ENCODE measurements at places on chromosomes 7 and 10.

- no peak for DNase-seq
Measured at GRCh38 chr7:44398953-44399574, 73.7 kb upstream of the CAMK2B start.

- DNase-seq = no peak
Measured at GRCh38 chr7:25117226-25118047, 7.6 kb downstream of the CYCS start.

DNA sequence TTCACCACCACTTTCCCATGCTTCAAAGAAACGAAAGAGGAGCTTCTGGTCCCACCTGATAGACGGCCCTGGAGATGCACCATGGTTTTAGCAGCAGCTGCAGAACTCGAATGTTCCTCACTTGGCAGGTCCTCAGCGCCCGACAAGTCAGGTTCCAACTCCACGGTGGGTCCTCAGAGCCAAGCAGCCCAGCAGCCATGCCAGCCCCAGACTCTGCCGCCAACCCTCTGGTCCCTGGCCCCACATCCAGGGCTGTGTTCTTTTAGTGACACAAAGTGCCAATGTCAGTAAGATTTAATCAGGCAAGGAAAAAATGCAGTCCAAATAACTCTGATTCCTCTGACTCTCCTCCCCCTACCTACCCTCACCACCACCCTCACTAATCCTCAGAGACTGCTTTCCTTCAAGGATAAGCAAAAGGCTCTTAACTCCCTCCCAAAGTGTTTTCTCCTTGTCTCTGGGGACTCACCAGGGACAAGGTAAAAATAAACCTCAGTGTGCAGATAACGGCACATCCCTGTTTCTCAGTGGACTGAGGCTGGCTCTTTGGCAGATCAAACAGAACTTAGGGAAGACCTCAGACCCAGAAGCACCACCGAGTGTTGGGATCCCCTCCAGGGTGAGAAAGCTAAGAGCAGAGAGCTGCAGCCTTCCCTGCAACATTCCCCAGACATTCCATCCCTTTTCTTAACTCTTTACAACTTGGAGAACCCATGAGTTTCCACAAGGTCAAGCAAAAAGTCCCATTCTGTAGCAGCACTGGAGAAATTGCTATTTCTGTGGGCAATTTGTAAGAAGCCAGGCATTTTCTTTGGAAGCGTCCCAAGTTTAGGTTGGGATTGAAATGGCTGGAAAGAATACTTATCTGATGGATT lies 358.9 kb downstream of the FRMD4A start:
- no peak for DNase-seq

DNA sequence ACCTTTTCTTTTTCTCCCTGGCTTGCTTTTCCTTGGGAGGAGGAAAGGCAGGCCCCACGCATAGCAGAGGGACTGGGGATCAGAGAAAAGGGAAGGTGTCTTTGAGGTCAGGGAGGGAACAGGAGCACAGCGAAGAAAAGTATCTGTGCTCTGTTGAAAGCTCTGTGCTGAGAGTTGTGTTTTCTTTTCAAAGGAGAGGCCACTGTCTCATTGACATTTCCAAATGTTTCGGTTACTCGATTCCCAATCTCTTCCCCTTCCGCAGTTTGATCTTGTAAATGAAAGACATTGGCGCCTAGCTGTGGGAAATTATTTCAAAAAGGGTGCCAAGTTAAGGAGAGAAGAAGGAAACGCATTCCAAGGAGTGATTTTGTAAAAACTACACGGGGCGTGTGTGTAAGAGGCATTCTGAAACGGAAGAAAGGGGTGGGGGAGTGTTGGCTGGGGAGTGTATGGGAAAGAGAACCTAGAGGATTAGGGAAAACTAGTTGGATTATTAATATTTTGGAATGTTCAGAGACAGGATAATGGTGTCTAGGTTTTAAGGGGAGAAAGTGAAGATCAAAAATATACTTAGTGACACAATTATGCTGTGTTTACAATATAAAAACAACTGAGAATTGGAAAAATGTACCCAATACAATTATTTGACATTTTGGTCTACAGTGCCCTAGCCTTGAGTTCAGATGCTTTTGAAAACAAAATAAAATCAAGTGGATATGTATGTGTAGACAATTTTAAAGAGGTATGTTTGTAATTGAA lies 708 bp downstream of the KLHDC10 start:
- DNase-seq = no peak

DNA sequence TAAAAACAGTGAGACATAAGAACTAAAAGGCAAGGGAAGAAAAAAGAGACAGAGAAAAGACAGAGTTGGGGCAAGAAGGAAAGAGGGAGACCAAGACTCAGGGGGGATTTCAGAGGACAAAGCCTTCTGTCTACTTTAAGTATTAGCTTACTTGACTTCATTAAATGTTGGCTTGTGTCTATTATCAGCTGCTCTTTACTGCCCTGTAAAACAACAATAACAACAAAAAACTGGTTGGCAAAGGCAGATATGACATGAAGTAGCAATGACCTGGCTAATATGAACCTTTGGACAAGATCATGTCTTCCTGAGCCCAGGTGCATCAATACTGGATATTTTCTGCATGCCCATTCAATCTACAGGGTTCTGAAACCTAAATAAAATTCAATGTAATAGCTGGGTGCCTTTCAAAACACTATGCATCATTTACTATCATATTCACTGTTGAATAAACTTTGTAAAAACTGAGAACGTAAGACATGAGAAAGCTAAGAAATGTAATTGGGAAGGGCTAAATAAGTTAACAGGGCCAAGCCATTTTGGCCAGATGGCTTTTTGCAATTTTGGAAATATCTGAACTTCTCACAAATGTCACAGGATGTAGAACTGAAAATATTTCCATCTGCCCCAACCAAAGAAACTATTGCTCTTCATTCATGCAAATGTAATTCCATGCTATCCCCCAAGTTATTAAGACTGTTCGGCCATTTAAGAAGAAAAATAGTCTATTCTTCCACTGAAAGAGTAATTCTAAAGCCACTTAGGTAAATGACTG lies 49.4 kb downstream of the LRRN3 start:
- DNase-seq = no peak

GRCh38 chr10:49841615-49842332 lies 79.7 kb upstream of the OGDHL start:
- DNase-seq = no peak

GRCh38 chr10:50658165-50658564 lies 34.4 kb upstream of the SGMS1 start:
- no peak for DNase-seq

DNA sequence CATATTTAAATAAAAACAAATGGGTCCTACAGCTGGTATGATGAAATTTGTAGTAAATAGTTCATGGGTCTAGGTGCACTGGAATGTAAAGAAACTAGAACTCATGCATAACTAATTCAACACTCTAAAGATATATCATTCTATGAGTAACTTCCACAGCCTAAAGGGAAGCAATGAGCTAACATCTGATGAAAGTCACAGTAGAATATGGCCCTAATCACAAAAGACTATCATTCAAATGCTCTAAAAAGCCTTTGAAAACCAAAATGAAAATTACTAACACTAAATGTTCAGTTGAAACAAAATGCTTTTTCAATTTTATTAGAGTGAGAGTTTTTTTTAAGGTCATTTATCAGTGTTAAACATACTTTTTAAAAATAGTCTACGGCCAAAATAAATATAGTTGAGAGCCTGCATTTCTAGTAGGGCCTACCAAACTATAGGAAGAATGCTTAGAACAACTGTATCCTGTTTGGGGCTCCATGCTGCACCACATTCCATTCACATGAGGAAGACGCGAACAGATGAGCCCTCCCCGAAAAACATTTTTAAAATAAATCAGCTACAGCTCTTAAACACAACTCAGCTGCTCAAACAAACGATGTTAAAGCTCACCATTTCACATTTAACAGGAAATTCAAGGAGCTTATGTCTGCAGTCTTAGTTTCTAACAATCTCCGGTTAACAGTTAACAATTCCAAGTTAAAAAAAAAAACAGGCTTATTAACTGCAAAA lies 134.5 kb downstream of the NRBF2 start:
- no peak for DNase-seq

DNA sequence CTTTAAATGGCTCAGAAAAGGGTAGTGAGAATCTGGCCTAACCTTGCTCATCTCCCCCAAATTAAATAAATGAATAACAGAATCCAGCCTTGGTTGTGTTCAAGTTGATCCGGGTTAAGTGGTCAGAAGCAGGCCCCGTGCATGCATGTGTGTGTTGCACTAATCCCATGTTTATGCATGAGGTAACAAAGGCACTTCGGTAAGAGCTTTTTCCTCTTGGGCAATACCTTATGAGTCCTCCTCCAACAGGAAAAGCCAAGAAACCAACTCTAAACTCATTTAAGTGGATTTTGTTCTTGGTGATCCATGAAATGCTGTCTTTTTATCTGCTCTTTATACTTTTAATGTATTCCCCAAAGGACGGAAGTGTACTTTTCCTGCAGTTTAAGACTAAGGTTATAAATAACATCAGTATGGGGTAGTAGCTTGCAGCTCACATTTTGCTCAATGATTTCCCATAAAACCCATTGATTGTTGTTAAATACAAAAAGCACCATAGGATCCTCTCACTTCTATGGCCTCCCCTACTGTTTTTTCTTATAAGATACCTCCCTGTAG lies 104.9 kb upstream of the YAE1 start:
- DNase-seq = no peak

GRCh38 chr10:72069751-72070526 lies 18.4 kb downstream of the SPOCK2 start:
- DNase-seq = no peak

GRCh38 chr7:27586825-27587224 lies 75.9 kb downstream of the HIBADH start:
- no peak for DNase-seq

- no peak for DNase-seq
Measured at GRCh38 chr10:96863922-96864543, 31.9 kb downstream of the LCOR start.

GRCh38 chr7:50729962-50730361 lies 52.7 kb downstream of the GRB10 start:
- DNase-seq = no peak

- DNase-seq = no peak
Measured at GRCh38 chr10:10798102-10798863, 219.4 kb upstream of the CELF2 start.

- no peak for DNase-seq
Measured at GRCh38 chr7:105306298-105306748, 82.4 kb downstream of the SRPK2 start.

DNA sequence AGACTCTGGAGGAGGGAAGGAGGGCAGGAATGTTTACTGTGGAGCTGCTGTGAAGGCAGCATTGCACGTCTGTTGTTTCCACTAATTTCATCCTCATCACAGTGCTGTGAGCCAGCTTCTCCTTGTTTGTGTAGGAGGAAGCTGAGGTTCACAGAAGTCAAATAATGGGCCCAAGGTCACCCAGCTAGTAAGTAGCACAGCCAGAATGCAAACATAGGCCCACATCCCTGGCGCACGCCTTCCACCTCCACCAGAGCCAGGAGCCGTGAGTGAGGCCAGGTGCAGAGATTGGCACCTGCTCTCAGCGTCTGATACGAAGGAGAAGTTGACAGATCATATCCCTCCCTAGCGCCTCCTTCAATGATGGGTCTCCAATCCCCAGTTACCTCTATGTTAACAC lies 93.6 kb downstream of the HTR5A start:
- no peak for DNase-seq

DNA sequence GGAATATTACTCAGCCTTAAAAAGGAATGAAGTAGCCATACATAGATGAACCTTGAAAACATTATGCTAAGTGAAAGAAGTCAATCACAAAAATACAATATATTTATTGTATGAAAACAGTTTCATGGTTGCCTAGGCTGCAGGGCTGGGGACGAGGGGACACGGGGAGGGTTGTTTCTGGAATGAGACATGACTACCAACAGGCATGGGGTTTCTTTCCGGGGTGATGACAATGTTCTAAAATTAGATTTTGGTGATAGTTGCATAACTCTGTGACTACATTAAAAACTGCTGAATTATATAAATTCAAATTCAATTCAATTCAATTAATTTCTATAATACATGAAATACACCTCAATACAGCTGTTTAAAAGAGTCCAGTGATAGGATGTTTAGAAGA lies 88.0 kb downstream of the ARHGAP22 start:
- DNase-seq = no peak

DNA sequence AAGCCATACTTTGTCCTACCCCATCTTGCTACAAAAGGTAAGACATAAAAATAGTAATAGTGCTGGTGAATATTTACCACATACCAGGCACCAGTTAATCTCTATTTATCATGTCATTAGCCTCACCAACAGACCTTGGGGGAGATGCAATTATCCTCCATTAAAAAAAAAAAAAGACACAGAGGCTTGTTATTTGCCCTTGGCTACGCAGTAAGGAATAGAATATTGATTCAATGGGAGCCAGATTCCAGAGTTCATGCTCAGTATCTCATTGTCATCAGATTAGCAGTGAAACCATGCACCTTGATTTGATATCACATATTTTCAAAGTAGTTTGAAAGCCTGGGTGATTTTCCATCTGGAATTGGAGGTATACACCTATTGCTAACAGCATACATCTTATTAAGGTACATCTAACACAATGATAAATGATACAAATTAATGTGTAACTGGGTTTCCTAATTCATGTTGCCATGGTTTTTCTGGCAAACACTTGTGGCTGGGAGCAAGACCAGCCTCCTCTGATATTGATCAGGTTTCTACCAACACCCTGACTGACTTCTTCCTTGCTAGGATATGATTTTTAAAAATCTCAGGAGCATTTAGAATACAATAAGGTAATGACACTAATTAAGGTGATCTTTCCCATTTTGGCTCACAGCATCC lies 67.1 kb upstream of the PRR15 start:
- no peak for DNase-seq

DNA sequence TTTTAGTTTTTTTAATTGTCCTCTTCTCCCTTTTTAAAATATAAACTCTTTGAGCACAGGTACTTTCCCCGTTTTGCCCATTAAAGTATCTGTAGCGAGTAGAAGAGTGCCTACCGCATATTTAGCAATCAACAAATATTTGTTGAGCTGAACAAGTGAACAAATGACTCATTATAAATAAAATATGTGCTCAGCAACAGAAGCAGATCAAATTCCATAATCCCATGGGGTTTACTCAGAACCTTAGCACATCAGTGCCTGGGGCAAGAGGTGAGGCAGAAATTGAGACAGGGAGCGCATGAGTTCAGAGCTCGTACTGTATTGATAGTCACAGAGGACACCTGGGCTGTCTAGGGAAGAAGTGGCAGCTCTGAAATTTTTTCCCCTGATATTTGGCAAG lies 161.0 kb downstream of the SEM1 start:
- DNase-seq = no peak

DNA sequence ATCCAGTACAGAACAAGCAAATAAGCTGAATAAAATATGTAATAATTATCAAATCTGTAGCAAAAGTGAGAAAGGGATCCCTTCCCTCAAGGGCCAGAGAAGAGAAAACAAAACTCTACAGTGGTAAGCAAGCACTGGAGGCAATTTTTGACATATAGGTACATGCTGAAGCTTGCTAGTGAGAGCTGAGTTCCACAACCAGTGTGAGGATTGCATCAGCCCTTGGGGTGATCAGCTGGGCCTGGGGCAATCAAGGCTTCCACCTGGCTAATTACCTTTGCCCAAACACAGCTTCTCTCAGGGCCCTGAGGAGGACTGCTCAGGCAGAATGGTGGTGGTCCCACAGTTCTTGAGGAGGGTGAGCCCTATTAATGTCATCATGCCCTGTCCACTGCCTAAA lies 134.4 kb upstream of the DLX6 start:
- DNase-seq = no peak

- DNase-seq = no peak
Measured at GRCh38 chr7:121366852-121367431, 29.2 kb downstream of the FAM3C start.

GRCh38 chr7:25408012-25408687 lies 179.9 kb upstream of the NPVF start:
- no peak for DNase-seq

- DNase-seq = no peak
Measured at GRCh38 chr10:102135956-102136526, 3.2 kb downstream of the PPRC1 start.

- DNase-seq = no peak
Measured at GRCh38 chr10:47133871-47134570, 166.0 kb upstream of the GDF10 start.
